Activated CD4-positive, alpha-beta T cell treated with anti-CD3 and anti-CD28 coated beads, Interleukin-2, amount 10 ng/mL, durations not matched to agents 24 days and 14 days (primary cell): ENCODE measurements at places on chromosomes 12 and 14. TPM values are rescaled to one million over a fixed set of nuclear protein-coding genes. Genes with fewer than 3 reads are reported as not detected.

The RFX4 gene
- total RNA-seq = not detected in 2 replicates

The AMDHD1 gene
- 0.21 and 0.54 TPM in 2 replicates for total RNA-seq

The LRRIQ1 gene
- total RNA-seq = not detected in 2 replicates

The TGM1 gene
- 5.1 and 6.2 TPM in 2 replicates for total RNA-seq

The TAS2R14 gene
- 2.7 and 3.5 TPM in 2 replicates for total RNA-seq

The HPD gene
- total RNA-seq = not detected in 2 replicates

The TTC8 gene
- 3.4 and 4.2 TPM in 2 replicates for total RNA-seq

DNA sequence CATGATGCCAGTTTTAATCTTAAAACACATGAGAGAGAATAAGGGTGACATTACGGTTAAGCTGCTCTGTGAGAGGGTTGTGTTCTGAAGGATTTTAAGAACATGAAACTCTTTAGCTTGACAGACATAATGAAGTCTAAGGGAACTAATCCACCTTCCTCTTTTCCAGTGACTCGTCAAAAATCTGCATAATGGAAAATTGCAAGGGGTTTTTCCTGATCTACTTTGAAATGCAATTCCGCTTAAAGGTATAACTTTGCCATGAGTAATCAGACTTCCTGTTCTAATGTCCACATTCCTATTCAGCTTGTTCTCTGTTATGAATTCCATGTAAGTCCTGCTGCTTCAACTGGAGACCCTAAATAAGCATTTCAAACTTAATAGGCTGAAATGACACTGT lies at the start of gene ZNF705A:
TSS of gene ZNF705A (plus strand) at position 171 of the 400 bp plus-strand sequence. CDS start 15,611 bp downstream, outside the sequence.
- H3K36me3 ChIP-seq = no peaks in the 10 kb centered on the region
- H3K4me3 ChIP-seq = no peak within 1 kb of the TSS
- no peak for DNase-seq
- no peak within 1 kb of the TSS for H3K27ac ChIP-seq

DNA sequence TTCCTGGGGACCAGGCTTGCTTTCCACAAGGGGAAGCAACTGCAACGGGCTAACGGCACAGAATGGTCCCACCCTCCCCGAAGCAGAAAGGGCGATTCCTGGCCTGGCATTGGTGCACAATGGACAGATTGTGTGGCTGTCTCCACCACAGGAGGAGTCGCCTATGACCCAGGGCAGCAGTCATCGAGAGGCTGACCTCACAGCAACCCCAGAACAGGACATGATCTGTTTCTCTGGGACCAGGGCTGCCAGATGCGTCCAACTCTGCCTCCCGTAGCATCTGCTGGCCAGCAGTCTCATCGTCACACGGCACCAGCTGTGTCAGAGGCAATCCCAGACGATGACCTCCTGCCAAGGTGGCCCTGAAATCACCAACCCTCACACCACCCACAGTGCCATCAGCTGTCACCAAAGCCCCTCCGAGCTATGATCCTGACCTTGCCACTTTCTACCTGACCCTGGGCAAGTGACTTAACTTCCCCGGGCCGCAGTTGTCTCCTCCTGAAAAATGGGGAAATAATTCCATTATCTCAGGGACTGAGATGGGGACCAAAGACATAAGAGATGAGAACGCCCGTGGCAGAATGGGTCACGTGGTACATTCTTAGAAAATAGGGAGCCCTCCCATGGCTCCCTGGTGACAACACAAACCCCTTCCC lies 86.7 kb downstream of the CHGA start:
- H3K36me3 ChIP-seq = no peaks in the 10 kb centered on the region
- DNase-seq = no peak
- H3K4me1 ChIP-seq = peaks cover 19% of the 10 kb centered on the region
- H3K27me3 ChIP-seq = no peaks in the 10 kb centered on the region

GRCh38 chr12:77531912-77532311 lies 298.8 kb upstream of the NAV3 start:
- no peaks in the 10 kb centered on the region for H3K36me3 ChIP-seq
- no peaks in the 10 kb centered on the region for H3K4me1 ChIP-seq
- H3K27me3 ChIP-seq = no peaks in the 10 kb centered on the region
- no peak for DNase-seq
- H3K27ac ChIP-seq = no peak overlapping the region

- H3K4me3 ChIP-seq = no peak overlapping the region
- no peaks in the 10 kb centered on the region for H3K4me1 ChIP-seq
- no peaks in the 10 kb centered on the region for H3K36me3 ChIP-seq
- H3K27me3 ChIP-seq = peaks cover 14% of the 10 kb centered on the region
- no peak overlapping the region for H3K27ac ChIP-seq
Measured at GRCh38 chr12:124599074-124599999, 31.9 kb upstream of the NCOR2 start.

GRCh38 chr12:101107032-101107763 lies 102.8 kb downstream of the SLC5A8 start:
- DNase-seq = no peak
- H3K4me1 ChIP-seq = no peaks in the 10 kb centered on the region
- no peaks in the 10 kb centered on the region for H3K36me3 ChIP-seq
- H3K27me3 ChIP-seq = no peaks in the 10 kb centered on the region
- no peak overlapping the region for H3K27ac ChIP-seq

DNA sequence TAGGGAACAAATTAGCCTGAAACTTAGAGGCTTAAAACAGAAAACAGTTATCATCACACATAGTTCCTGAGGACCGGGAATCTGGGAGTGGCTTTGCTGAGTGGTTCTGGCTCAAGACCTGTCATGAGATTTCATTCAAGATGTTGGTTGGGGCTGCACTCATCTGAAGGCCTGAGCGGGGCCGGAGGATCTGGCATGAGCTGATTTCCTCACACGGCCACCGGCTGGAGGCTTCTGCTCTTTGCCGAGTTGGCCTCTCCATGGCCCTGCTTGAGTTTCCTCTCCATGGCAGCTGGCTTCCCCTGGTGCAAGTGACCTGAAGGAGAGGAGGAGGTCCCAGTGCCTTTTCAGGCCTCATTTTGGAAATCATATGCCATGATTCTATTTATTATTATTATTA lies 128.1 kb downstream of the PAPOLA start:
- no peaks in the 10 kb centered on the region for H3K36me3 ChIP-seq
- no peak overlapping the region for H3K27ac ChIP-seq
- H3K4me3 ChIP-seq = no peak overlapping the region
- no peaks in the 10 kb centered on the region for H3K4me1 ChIP-seq
- H3K27me3 ChIP-seq = no peaks in the 10 kb centered on the region

- no peak overlapping the region for H3K4me3 ChIP-seq
- no peaks in the 10 kb centered on the region for H3K27me3 ChIP-seq
- no peak for DNase-seq
- no peaks in the 10 kb centered on the region for H3K4me1 ChIP-seq
Measured at GRCh38 chr14:28143316-28143715, 623.3 kb upstream of the FOXG1 start.

- H3K4me3 ChIP-seq = no peak overlapping the region
- DNase-seq = no peak
- peak overlapping the region; percentile 22 for H3K27ac ChIP-seq
Measured at GRCh38 chr14:61573321-61573720, 122.0 kb upstream of the HIF1A start.

DNA sequence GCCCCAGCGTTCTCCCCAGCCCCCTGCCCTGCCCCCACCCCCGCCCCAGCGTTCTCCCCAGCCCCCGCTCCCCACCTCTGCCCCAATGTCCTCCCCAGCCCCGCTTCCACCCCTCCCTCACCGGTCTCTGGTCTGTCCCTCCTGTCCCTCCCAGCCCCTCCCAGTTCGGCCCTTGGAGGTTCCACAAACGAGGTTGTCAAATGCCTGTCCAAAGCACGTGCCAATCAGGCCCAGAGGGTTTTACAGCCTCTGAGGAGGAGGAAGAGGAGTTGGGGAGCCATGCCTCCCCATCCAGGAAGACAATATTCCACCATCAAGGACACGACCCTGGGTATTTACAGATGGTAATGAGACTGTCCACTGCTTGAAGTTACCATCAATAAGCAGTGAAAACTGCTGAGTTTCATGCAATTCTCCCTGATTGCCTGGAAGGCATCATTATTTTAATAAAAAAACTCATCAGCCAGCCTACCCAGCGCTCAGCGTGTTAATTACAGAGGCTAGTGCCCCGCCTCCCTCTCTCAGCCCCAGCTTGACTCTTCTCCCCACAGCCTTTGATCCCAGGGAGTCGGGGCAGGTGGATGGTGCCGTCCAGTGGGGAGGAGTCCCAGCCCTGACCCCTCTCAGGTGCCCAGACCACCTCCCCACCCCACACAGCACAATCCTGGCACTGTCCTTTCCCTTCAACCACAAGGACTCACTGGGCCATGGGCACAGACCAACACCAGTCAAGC lies 30.6 kb upstream of the C14orf180 start:
- DNase-seq = no peak
- no peaks in the 10 kb centered on the region for H3K4me1 ChIP-seq
- H3K27ac ChIP-seq = no peak overlapping the region
- H3K36me3 ChIP-seq = no peaks in the 10 kb centered on the region
- H3K27me3 ChIP-seq = no peaks in the 10 kb centered on the region

DNA sequence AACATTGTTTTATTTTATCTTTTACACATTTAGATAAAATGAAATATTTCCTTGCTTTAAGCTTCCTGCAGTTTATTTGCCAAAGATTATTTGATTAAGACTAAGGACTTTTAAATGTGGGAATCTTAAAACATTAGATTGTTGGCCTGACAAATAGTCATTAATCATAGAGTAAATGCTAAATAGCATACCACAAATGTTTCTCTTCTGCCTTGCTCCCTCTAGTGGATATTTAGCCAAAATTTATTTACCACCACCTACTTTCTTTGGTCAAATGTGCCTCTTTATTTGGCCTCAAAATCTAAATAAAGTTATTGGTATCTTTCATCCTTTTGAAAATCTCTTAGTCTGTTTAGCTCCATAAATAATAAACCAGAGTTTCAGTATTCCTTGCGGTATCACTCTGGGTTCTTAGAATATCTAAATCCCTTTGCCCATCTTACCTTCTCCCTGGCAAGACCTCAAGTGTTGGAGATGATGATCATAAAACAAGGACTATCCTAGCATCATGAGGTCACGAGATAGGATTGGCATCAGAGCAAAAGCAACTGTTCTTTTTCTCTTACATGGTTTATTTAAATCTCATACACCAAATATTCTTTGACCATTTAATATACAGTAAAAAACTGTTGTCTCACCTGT lies 150.6 kb upstream of the AEBP2 start:
- H3K27me3 ChIP-seq = peaks cover 1% of the 10 kb centered on the region
- H3K4me1 ChIP-seq = no peaks in the 10 kb centered on the region
- no peak overlapping the region for H3K27ac ChIP-seq
- no peak overlapping the region for H3K4me3 ChIP-seq
- no peak for DNase-seq
- no peaks in the 10 kb centered on the region for H3K36me3 ChIP-seq

DNA sequence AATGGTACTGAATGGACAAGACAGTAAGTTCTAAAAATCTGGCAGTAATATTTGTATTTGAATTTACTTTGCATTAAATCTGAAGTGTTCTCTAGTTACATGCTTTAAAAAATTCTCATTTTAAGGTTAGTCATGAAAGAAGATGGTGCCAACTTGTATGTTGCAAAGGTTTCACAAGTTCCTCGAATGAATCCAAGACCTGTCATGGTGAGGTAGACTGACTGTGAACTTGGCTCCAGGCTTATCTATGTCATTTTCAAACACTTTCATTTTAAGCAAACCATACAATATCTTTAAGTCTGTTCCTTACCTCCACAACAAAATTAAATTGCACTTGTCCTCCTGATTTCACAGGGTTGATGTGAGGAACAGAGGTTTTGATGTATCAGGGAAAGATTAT lies 23.4 kb downstream of the CLEC2D start:
- no peak overlapping the region for H3K27ac ChIP-seq
- peaks cover 88% of the 10 kb centered on the region for H3K36me3 ChIP-seq
- no peak overlapping the region for H3K4me3 ChIP-seq
- DNase-seq = no peak

GRCh38 chr12:73833746-73834145 lies 703.9 kb upstream of the ATXN7L3B start:
- H3K27ac ChIP-seq = no peak overlapping the region
- H3K4me3 ChIP-seq = no peak overlapping the region
- no peaks in the 10 kb centered on the region for H3K4me1 ChIP-seq
- H3K36me3 ChIP-seq = no peaks in the 10 kb centered on the region
- no peak for DNase-seq
- no peaks in the 10 kb centered on the region for H3K27me3 ChIP-seq

GRCh38 chr12:21478756-21479455 lies 22.5 kb downstream of the RECQL start:
- peaks cover 9% of the 10 kb centered on the region for H3K4me1 ChIP-seq
- H3K27me3 ChIP-seq = no peaks in the 10 kb centered on the region
- no peak for DNase-seq
- no peak overlapping the region for H3K27ac ChIP-seq
- H3K36me3 ChIP-seq = peaks cover 29% of the 10 kb centered on the region
- no peak overlapping the region for H3K4me3 ChIP-seq

GRCh38 chr12:3795492-3796133 lies 42.7 kb upstream of the CRACR2A start:
- DNase-seq = no peak
- H3K4me1 ChIP-seq = peaks cover under 1% of the 10 kb centered on the region
- H3K36me3 ChIP-seq = peaks cover 10% of the 10 kb centered on the region
- H3K27ac ChIP-seq = no peak overlapping the region
- no peak overlapping the region for H3K4me3 ChIP-seq

DNA sequence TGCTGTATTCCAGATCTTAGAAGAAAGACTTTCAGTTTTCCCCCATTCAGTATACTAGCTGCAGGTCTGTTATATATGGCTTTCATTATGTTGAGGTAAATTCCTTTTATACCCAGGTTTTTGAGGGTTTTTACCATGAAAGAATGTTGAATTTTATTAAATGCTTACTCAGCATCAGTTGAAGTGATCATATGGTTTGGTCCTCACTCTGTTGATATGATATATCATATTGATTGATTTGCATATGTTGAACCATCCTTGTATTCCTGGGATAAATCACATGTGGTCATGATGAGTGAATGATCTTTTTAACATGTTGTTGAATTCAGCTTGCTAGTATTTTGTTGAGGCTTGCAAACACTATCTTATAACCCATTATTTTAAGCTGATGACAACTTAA lies 96.7 kb downstream of the TRMT5 start:
- no peaks in the 10 kb centered on the region for H3K27me3 ChIP-seq
- H3K4me1 ChIP-seq = no peaks in the 10 kb centered on the region
- H3K36me3 ChIP-seq = peaks cover 42% of the 10 kb centered on the region
- DNase-seq = no peak

- H3K36me3 ChIP-seq = no peaks in the 10 kb centered on the region
- no peak overlapping the region for H3K27ac ChIP-seq
- no peak for DNase-seq
- H3K4me1 ChIP-seq = no peaks in the 10 kb centered on the region
- no peaks in the 10 kb centered on the region for H3K27me3 ChIP-seq
- no peak overlapping the region for H3K4me3 ChIP-seq
Measured at GRCh38 chr12:3266638-3267037, 189.5 kb downstream of the TSPAN9 start.

DNA sequence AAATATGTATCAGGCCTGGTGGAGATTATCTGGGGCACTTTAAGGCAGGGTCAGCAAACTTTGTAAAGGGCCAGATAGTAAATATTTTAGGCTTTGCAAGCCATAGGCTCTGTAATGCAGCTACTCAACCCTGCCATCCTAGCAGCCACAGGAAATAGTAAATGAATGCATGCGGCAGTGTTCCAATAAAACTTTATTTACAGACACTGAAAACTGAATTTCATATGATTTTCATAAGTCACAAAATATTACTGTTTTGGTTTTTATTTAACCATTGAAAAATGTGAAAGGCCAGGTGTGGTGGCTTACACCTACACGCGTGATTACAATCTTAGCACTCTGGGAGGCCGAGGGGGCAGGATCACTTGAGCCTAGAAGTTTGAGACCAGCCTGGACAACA lies 3.2 kb upstream of the CAMKK2 start:
- no peak overlapping the region for H3K27ac ChIP-seq
- H3K4me3 ChIP-seq = no peak overlapping the region
- no peaks in the 10 kb centered on the region for H3K27me3 ChIP-seq
- peaks cover 6% of the 10 kb centered on the region for H3K36me3 ChIP-seq
- peaks cover 11% of the 10 kb centered on the region for H3K4me1 ChIP-seq

GRCh38 chr14:71610797-71611196 lies 321.4 kb upstream of the RGS6 start:
- no peaks in the 10 kb centered on the region for H3K27me3 ChIP-seq
- H3K36me3 ChIP-seq = peaks cover 10% of the 10 kb centered on the region
- no peak overlapping the region for H3K27ac ChIP-seq
- DNase-seq = no peak
